Activated CD4-positive, alpha-beta T cell treated with anti-CD3 and anti-CD28 coated beads for 24 hours (primary cell): ENCODE measurements at places on chromosomes 3 and 15.

- no peak for DNase-seq
Observed at GRCh38 chr3:64644483-64644882, 43.3 kb downstream of the ADAMTS9 start.

GRCh38 chr3:3851621-3852323 lies 52.5 kb downstream of the LRRN1 start:
- no peak for DNase-seq

GRCh38 chr15:60961541-60962485 lies 267.3 kb downstream of the RORA start:
- no peak for DNase-seq

DNA sequence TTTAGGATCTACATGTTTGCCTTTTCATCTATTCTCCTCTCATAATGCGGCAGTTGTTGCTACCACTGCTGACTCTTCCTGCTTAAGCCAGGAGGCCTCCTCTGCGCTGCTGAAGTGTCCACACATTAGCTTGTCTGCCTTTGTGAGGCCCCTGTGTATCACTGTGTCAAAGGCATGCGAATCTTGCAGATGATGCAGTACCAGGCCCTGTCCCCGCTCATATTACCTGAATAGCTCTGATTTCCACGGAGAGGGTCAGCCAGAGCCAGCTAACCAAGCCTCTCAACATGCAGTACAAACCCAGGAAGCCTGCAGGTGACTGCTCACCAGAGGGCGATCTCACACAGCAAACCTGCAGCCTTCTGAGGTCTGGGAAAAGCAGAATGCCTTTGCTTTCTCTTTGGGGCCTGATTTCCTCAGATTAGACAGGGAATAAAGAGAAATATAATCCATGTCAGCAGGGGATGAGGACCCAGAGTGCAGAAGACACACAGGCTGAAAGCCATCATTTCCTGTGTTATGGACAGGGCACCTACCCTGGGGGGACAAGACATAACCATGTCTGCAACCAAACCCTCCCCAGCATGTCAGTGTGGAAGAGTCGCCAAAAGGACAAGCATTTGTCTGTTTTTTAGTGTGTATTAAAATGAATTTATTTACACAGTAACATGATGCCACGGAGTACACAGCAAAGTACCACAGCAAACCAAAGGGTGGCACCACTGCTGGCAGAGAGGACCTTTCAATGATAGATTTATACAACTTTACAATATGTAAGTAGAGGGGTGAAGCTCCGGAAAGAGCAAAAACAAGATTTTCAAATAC lies 36.8 kb upstream of the TSPAN3 start:
- DNase-seq = peak; percentile 19

- DNase-seq = no peak
Observed at GRCh38 chr3:23566499-23566898, 239.3 kb upstream of the UBE2E1 start.

- no peak for DNase-seq
Observed at GRCh38 chr3:173502983-173503568, 105.5 kb downstream of the NLGN1 start.

GRCh38 chr3:133691273-133692107 lies 29.7 kb upstream of the TOPBP1 start:
- DNase-seq = no peak

- DNase-seq = no peak
Observed at GRCh38 chr15:52715411-52715810, 36.2 kb upstream of the ATOSA start.

GRCh38 chr3:59046839-59047238 lies 3.0 kb downstream of the CFAP20DC start:
- no peak for DNase-seq

DNA sequence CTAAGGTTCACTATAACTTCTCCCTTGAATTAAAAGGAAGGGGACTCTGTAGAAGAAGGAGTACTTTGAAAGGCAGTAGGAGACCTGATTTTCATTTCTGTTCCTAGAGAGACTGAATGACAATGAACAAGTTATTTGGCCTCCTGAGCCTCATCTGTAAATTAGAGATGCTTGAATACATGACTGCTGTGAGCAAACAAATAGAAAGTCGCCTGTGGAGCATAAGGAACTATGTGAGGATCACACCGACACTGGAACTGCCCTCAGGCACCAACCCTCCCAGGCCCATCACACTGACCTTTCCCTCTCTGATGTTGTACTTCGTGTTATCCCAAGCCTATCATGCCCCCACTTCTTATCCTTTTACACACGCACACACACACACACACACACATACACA lies 48.6 kb downstream of the IMPG2 start:
- DNase-seq = no peak

- DNase-seq = peak; percentile 6
Observed at GRCh38 chr15:27017168-27017809, 46.3 kb downstream of the GABRG3 start.

DNA sequence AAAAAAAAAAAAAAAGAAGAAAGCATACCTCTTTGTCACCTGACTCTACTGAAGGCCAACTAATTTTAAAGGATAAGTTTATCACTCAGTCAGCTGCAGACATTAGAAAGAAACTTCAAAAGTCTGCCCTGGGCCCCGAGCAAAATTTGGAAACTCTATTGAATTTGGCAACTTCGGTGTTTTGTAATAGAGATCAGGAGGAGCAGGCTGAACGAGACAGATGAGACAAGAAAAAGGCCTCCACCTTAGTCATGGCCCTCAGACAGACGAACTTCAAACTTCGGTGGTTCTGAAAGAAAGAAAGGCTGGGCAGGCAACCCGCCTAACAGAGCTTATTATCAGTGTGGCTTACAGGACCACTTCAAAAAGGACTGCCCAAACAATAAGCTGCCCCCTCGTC lies 18.5 kb downstream of the GLDN start:
- DNase-seq = no peak

- no peak for DNase-seq
Observed at GRCh38 chr15:43121863-43122262, 11.5 kb upstream of the TMEM62 start.

DNA sequence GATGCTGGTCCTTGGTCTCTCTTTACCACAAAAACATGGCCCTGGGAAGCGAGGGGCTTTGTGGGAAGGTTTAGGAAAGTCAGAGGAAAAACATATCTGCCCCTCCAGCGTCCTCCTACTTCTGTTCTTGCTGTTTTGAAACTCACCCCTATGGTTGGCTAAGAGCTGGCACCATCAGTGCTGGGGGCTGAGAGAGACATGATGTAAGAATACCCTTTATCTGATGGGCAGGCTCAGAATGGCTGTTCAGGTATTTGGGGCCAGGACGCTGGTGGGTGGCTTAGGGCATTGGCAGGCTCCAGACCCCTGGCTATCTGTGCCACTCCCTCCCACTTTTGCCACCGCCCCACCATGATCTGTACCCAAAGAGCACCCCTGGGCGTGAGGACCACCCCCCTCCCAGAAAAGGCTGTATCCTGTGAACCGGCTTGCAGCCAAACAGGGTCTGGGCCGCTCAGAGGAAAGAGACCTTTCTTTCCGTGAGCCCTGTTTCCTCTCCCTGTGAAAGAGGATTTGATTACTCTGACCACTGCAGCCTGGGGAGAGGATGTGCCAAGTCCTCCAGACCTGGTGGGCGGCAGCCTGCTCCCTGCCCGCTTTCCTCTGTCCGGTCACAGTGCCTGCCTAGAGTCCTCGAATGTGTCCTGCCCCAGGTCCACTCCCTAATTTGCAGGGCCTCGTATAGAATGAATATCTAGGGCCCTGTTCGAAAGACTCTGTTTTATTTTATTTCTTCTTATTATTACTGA lies 61.3 kb upstream of the SLC6A6 start:
- no peak for DNase-seq

DNA sequence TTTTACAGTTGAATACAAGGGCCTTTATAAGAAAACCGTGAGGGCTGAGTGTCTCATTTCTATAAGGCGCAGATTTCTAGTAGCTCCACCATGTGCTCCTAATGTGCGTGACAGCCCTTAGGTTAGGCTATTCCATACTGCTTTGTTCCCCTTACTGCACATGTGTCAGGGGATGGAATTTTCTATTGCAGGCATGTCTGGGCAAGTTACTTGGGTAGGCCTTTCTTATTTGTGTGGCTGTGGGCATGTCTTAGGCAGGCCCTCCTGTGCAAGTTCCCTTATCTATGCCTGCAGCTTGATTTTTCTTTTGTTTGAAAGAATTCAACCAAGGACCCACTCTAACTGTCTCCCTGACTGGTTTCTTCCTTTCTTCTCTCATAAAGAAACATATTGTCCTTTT lies 434.2 kb upstream of the CNTN3 start:
- DNase-seq = no peak

DNA sequence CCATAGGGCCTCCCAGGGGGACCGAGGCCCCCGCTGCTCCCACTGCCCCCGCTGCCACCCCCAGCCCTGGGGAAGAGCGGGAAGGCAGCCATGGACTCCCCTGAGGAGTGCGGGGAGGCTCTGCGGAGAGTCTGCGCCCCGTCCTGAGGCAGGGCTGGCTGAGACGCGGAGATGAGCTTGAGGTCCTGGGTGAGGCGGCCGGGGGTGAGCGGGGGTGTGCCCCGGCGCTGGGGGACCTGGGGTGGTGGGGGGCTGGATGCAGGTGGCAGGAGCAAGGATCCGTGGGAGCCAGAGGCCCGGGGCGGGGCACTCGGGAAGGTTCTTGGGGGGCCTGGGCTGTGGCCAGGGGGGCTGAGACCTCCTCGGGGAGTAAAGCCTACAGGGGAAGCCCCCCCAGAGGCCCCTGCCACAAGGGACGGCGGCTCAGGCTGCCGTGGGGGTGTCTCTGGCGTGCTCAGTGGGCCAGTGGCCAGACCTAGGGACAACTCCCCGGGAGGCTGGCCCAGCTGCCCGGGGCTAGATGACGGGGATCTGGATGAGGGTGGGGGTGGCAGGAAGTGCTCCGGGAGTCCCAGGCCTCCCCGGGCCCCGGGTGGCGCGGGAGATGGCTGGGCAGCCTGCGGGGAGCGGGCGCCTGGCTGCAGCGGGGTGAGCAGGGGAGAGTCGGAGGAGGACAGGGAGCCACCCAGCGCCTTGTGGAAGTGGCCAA lies 45.9 kb downstream of the HCN4 start:
- DNase-seq = no peak

DNA sequence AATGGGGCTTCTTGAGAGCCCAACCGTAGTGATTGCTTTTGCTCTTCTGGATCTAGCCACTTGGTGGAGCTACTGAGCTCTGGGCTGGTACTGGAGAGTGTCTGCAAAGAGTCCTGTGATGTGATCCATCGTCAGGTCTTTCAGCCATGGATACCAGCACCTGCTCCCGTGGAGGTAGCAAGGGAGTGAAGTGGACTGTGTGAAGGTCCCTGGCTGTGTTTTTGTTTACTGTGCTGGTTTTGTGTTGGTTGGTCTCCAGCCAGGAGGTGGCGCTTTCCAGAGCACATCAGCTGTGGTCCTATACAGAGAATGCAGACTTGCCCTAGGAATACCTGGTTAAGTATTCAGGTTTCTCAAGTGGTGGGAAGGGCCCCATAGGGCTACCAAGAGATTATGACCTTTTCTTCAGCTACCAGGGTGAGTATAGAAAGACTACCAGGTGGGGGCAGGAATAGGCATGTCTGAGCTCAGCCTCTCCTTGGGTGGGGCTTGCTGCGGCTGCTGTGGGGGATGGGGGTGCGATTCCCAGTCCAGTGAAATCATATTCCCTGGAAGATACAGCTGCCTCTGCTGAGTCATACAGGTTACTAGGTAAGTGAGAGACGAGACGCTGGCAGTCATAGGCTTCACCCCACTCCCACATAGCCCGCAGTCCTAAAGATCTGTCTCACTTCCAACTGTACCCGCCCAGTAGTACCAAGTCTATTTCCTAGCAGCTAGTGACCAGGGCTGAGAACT lies 733.7 kb downstream of the ZNF385D start:
- DNase-seq = no peak

DNA sequence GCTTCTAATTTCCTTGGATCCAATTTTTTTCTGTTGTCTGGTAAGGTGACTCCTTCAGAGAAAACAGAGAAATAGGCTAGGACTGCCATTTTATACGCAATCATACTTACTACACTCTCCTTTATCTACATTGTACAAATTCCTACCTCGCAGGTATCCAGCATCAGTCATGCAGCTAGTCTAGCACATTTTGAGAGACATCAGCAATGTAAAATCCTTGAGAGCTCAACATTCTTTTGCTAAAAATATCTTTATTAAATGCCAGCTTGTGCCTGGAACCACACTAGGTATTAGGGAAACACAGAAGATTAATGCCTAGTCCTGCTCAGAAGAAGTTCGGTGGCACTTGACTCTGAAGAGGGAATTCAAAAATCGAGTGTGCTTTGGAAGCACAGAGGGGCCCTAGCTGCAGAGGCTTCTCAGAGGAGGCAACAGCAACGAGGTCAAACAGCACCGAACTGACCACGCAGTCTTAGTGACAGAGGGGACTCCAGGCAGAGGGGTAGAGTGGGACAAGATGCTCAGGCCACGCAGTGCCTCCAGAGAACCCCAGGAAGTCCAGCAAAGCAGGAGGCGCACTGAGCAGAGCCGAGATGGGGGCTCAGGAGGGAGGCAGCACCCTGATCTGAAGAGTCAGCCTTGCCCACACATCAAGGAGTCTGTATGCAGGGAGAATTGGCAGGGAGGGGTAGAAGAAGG lies 3.5 kb downstream of the FAM174B start:
- no peak for DNase-seq

DNA sequence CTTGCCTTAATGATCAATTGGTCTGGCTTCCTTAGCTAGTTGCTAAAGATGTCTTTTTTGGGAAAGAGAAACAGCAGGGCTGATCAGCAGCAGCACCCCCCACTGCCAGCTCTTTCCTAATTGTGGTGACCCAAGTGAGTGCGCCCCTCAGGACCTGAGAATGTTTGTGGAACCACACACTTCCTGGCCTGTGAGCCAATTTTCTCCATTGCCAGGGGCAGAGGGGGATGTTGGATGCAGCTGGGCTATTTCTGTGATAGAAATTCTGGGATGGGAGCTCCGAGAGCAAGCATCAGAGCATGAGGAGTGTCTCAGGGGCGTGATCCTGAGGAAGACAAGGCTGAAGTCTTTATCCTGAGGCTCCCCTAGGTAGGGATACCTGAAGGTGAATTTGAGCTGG lies 66.6 kb downstream of the CLDN11 start:
- DNase-seq = no peak

- DNase-seq = no peak
Observed at GRCh38 chr15:58361273-58361759, 70.5 kb upstream of the LIPC start.

- DNase-seq = no peak
Observed at GRCh38 chr3:72065872-72066641, 281.1 kb upstream of the PROK2 start.

DNA sequence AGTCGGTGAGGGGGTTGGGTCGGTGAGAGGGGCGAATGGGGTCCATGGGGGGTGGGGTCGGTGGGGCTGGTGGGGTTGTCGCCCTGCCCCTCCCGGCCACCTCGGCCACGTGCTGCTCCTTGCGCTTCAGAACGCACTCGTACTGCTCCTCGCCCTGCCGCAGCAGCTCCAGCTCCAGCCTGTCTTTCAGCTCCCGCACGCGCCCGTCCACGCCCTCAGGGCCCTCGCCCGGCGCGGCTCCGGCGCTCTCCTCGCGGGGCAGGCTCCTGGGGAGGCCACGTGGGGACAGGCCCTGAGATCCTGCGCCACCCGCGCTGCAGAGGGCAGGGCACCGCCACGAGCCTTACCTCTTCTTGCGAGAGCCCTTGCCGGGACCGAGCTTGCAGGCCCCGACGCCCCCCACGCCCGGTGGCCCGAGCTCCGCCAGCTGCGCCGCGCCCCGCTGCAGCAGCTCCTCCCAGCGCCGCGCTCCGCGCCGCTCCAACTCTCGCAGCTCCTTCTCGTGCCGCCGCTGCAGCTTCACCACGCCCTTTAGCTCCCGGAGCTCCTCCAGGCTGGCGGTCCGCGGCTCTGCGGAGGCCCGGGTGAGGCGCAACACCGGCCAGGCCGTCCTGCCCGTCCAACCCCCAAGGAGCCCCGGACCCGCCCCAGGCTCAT lies 8.2 kb upstream of the ANKRD63 start:
- DNase-seq = no peak

- DNase-seq = no peak
Observed at GRCh38 chr3:143831208-143831607, 17.1 kb downstream of the SLC9A9 start.

- DNase-seq = no peak
Observed at GRCh38 chr3:15726043-15726442, 71.7 kb downstream of the ANKRD28 start.
